ACHN (cell line): ENCODE measurements at places on chromosomes 5 and 9.

- no peak for DNase-seq
Measured at GRCh38 chr5:43491326-43491725, 7.7 kb upstream of the TMEM267 start.

DNA sequence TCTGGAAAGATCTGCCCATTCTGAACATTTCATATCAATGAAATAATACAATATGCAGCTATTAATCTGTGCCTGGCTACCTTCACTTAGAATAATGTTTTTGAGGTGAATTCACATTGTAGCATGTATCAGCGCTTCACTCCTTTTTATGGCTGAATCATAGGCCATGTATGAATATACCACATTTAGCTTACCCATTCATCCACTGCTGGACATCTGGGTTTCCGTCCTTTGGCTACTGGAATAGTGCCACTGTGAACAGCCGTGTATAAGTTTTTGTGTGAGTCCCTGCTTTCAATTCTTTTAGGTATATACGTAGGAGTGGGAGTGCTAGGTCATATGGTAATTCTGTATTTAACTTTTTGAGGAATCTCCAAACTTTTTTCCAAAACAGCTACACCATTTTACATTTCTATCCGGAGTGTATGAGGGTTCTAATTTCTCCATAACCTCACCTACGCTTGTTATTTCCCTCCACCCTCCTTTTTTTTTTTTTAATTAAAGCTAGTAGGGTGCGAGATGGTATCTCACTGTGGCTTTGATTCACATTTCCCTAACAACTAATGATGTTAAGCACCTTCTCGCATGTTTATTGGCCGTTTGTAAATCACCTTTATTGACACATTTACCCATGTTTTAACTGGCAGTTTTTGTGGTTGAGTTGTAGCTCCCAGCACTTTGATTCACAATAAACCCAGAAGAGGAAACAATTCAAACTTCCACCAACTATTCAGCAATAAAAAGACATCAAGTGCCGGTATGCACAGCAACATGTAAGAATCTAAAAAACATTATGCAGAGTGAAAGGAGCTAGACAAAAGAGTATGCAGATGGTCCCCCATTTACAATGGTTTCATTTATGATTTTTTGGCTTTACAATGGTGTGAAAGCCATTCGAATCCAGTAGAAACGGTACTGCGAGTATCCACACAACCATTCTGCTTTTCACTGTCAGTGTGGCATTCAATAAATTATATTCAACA lies 8.1 kb downstream of the SEMA4D start:
- no peak for DNase-seq

GRCh38 chr9:95224376-95225019 lies 93.0 kb downstream of the FANCC start:
- no peak for DNase-seq

DNA sequence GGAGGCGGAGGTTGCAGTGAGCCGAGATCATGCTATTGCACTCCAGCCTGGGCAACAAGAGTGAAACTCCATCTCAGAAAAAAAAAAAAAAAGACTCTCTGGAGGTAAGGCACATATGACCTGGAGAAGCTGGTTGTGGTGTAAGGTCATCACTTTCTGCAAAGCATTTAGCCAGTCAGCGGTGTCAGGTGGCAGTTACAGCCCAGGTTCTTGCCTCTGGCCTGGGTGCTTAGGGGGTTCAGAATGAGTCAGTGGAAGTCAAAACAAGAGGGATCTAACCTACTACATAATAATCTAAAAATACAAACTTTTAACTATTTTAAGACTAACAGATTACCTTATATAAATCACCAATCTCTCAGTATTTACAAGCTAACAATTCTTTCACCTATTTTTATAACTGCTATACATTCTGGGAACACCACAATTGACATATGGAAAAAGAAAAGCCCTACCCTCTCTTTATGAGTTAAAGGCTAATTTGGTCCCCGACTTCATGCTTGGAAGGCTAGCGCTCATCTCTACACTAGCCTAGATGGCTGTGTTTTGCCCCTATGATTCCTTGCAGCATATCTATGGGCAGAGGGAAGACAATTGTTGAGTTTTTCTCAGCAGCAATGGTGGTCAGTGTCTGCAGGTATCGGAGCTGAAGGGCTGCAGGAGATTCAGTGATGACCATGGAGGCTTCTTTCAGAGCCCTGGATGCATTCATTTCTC lies 29.2 kb downstream of the STOM start:
- DNase-seq, result no peak

GRCh38 chr9:75904364-75904763 lies 13.9 kb downstream of the PCSK5 start:
- DNase-seq, result no peak

DNA sequence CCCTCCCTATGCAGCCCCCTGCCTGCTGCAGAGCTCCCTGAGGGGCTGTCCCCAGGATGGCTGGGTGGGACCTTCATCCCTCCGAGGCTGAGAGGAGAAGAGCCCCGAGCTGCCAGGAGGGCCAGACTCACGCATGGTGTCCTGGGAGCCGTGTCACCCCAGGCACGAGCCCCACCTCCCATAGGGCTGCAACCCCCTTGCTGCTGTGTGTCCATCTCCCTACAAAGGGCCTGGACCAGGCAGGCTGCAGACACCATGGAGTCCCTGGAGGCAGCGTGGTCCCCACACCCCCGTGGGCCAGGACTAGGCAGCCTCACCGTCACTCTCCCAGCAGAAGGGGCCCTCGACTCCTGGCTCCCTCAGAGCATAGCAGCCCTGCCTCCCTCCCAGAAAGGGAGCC lies 11.2 kb upstream of the SEC16A start:
- DNase-seq, result no peak

DNA sequence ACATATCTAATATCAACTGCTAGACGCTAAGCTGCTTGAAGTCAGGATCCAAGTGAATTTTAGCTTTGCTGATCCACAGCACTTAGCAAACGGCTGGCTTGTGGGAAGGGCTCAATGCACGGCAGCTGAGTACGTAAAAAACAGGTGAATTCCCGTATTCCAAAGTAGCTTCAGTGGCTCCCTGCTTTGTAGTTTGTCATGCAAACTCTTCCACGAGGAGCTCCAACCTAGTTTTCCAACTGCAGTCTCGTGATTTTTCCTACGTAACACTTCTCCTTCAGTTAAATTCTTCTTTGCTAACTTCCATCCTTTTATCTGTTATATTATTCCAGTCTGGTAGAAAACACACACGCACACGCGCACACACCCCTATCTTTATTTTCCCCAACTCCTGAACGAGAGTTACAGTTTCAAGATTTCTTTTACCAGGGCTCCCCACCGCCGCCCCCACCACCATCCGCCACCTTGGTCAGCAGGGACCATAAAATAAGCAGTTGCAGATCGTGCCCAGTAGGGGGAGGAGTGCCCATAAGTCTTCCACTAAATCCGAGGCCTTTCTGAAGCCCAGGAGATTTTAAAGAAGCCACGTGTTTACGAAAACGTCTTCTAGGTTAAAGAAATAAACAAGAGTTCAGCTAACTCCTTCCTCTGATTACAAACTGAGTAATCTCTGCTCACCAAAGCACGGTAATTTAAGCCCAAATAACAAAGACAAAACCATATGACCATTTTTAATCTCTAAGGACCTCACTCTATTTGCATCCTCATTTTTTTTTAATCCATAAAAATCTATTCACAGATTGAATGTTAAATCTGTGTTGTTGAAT lies 34.8 kb upstream of the TRIO start:
- peak; percentile 24 for DNase-seq

DNA sequence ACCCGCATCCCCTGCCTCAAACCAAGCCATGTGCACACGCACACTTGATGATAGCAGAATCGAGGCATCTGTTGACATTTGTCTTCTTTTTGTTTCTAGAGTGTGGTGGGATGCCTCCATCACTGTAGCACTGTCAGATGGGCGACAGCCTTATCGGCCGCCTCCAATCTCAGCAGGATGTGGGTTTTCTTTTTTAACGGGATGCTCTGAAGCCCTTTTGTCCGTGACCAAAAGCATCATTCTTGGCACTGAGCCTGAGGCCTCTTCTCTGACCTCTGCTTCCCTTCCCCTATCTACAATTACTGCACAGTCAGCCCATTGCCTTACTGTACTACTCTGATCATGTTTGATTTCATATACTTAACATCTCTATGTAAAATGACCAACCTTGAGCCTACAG lies 78.3 kb downstream of the LMNB1 start:
- no peak for DNase-seq

GRCh38 chr5:103829585-103829984 lies 267.0 kb upstream of the NUDT12 start:
- peak; percentile 3 for DNase-seq

GRCh38 chr5:54109626-54110330 lies 200.6 kb downstream of the ARL15 start:
- no peak for DNase-seq

- no peak for DNase-seq
Measured at GRCh38 chr5:60010328-60010727, 116.8 kb upstream of the PDE4D start.

DNA sequence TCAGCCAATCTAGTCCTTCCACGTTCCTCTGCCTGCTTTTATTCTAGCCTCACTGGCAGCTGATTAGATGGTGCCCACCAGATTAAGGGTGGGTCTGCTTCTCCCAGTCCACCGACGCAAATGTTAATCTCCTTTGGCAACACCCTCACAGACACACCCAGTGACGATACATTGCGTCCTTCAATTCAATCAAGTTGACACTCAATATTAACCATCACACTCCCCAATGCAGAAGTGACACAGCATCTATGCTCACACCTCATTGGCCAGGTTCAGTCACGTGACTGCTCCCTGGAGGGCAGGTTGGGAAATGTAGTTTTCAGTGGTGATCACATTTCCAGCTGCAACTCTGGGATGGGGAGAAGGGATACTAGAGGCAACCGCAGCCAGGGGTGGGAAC lies 13.0 kb downstream of the SUSD3 start:
- DNase-seq, result no peak

DNA sequence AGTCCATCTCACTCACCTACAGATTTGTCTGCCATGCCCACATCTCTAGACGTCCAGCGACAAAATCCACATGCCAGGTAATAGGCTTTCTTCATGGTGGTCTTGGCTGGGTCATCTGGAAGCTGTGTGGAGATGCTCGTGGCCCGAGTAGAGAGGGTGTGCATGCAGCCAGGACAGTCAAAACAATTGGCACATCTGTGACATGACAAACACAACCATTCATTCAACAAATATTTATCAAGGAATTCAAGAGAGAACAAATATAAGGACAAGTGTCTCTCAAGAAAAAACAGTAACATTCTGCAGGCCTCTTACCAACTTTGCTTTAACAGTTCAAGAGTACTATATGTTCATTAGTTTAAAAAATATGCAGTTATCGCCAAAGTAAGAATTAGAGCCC lies 5.4 kb downstream of the DCTN4 start:
- no peak for DNase-seq

DNA sequence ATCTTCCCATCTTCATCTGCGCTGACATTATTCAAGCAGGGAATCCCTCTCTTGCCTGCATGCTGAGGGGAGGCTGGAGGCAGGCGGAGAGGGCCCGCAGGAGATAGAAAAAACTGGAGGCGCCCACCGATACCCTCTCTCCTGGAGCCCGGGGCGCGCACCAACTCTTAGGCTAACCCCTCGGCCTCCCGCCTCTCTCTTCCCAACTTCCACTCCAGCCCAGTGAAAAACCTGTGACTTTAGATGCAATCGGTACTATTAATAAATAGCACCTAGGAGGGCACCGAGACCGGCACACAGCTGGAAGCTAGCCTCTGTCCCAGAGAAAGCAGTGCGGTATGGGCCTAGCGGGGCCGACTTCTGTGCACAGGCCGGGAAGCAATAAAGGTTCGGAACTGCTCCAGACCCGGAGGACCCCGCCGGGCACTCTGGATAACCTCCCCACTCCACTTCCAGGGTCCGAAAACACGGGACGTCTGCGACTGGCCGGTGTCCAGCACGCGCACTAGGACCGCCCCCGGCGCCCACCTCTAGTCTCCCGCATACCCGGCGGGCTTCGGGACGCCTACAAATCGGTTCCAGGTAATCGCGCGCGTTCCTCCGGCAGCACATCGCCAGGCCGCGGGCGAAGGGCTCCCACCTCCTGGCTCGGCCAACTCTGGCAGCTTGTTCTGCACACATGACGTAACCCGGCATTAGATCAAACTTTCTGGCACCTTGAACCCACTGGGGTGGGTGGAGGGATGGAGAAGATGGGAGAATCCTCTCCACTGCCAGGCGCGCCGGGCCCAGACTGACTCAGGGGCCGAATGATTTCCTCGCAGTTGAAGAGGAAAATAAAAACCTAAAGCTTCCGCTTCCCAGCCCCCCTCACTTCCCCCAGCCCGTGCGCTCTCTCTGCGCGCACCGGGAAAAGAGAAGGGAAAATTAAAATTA lies 1.4 kb downstream of the EFNA5 start:
- DNase-seq, result peak; percentile 52

DNA sequence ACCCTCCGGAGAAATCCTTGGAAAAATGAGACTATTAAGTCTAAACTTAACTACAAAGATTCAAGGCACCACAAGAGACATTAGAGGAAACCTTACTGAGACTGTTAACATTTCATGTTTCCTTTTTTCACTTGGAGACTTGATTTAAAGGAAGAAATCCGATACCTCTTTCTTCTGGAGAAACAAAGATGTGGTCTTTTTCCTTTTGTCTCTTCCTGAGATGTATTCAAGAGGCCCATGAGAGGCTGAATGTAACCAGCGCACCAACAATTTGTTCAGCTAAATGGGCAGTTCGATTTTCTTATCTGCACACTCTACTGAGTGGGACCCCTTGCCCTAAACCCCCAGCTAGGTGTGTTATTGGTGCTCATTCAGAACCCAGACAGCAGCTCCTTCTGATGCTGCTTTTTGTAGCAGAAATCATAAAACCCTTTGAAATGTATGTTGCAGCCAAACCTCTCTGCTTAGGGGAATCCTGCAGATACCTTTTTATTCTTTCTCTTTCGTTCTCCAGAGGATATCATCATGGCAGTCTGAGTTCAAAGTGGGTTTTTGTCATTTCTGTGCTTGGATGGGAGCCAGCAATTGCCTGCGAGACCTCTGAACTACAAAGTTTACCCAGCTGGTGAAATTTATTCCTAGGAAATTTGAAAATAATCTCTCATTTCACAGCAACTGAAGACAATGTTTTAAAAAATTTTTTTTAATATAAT lies 41.9 kb upstream of the ACTBL2 start:
- DNase-seq, result no peak

DNA sequence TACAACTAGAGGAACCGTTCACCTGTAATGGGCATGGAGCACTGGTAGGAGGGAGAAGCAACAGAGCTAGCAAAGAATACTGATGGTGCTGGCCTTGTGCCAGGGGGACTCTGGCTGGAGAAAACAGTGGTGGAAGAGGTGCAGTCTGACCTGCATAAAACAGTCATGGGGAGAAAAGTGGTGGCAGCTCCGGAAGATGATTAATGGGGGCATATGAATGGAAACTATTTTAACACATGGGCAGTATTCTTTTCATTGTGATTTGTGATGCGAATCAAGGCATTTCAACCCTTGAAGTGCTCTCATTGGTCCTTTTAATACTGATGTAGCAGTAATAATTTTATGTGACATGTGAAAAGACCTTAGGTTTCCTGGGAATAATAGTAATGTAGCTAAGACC lies 219.6 kb downstream of the ADAMTS6 start:
- no peak for DNase-seq

- DNase-seq, result no peak
Measured at GRCh38 chr9:70935856-70936255, 185.6 kb downstream of the TRPM3 start.

- DNase-seq, result no peak
Measured at GRCh38 chr5:32542216-32543059, 42.9 kb upstream of the SUB1 start.
